B cell (primary cell): ENCODE measurements at places on chromosomes 1 and 21.

- no peak for DNase-seq
These were observed 184.0 kb downstream of the CDC7 start for GRCh38 chr1:91684481-91685196.

DNA sequence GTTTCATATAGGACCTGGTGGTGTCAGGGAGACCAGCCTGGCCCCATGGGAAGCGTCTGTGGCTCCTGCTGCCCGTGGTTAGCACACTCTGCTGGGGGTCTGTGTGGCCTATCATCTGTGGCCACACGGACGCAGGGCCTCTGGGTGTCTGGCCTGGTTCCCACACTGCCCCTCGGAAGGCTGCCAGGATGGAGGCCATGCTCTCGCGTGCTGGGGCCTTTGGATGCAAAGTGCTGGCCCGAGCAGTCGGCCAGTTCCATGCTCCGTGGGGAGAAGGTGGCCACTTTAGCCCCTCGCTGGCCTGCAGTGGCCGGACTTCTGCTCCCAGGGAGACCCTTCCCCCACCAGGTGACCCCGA, 20.8 kb upstream of the LRRC3 start:
- DNase-seq = no peak

DNA sequence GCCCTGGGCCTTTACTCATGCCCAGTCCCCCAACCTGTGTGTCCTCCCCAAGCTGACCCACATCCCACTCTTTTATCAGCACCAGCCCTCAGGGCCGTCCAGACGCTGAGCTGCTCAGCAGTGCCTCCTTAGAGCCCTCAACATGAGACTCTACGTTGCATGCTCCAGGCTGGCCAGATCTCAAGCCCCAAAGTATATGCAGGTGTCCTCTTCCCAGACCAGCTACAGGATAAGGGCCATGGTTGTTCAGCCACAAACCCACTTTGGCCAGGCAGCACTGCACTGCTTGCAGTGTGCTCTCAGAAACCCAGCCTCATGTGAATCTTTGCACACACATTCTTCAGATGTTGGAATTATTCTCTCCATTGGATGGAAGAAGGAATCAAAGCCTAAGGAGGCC, 6.0 kb downstream of the CITED4 start:
- DNase-seq = no peak

- no peak for DNase-seq
These were observed 21.3 kb downstream of the OVAAL start for GRCh38 chr1:180579961-180580611.

- no peak for DNase-seq
These were observed 319.0 kb downstream of the HHAT start for GRCh38 chr1:210647406-210648333.

DNA sequence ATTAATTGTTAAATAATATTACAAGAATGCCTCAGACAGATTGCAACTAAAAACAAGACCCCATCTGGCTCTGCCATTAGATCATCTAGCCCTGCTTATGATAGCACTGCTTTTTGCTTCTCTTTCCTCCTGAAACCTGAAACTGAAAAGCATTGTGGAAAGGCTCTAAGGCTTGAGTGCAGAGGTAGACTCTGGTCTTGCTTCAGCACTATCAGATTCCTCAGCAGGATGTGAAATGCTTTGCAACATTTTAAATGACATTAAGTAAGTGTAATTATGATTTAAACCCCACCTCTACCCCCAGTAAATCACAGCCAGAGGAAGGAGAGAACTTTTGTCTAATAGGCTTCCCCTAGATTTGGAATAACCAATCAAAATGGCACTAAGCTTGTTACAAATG, 32.9 kb downstream of the PHC2 start:
- no peak for DNase-seq

DNA sequence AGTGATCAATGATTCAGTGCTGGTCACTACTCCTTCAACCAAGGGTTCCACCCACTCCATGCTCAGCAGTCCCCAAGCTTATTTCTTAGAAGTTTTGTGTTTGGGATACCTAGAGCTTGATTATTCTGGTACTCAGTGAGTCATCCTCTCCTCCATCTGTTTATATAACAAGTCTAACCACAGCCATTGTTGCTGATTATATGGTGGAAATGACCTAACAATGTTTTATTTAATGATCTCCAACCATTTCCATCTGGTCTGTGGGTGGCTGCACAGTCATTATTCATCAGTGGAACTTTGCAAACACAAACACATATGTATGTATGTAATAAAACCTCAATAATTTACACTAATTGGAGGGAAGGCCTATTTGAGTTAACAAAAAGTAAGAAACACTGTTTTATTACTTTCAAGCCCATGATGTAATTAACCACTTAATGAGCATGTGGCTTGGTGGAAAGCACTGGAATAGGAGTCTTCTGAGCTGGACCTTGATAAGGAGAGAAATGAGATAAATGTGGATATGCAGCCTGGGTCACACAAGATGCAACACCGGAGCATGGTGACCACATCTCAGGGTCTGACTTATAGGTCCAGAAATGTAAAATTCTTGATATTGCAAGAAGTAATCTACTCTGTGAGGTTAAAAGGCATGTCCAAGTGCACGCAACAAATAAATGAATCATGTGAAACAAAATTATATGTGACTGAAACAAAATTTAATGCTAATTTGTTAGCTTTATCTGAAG, 99.0 kb upstream of the WLS start:
- no peak for DNase-seq

DNA sequence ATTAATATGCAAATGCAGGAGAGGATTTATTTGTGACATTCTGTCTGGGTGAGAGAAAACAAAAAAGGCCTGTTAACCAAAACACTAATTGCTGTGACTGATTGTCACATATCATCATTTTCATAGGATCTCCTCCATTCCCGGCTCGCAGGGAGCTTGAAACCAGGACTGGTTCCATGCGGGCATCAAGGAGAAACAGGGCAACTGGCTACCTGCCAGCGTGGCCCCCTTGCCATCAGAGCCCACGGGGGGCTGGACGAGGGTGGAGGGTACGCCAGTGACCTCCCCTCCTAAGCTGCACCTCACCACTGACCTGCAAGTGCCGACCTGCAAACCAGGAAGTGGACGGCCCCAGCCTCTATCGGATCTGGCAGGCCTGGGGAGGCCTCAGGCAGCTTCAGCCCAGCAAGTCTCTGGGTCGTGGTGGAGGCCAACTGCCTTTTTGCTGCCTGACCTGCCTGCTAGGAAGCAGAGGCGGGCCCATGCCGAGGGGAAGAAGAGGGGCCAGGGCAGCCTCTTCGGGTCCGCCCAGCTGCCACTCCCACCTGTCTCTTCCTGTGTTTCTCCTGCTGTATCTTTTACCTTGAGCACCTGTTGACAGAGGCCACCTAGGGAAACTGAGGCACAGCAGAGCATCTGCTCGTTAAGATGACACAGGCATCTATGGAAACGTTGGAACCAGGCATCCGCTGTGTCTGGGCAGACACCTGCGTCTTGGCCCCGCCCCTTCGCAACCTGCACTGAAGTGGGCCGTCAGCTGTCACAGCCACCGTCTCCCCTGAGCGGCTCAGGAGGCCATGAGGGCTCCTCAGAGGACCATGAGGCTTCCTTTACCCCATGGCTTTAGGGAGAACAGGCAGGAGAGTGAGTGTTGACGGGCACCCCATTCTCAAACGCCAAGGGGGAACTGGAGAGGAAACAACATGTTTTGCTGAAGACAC, 74.8 kb downstream of the CASZ1 start:
- DNase-seq = no peak

- no peak for DNase-seq
These were observed 49.6 kb downstream of the KCNK2 start for GRCh38 chr1:215132156-215132555.

DNA sequence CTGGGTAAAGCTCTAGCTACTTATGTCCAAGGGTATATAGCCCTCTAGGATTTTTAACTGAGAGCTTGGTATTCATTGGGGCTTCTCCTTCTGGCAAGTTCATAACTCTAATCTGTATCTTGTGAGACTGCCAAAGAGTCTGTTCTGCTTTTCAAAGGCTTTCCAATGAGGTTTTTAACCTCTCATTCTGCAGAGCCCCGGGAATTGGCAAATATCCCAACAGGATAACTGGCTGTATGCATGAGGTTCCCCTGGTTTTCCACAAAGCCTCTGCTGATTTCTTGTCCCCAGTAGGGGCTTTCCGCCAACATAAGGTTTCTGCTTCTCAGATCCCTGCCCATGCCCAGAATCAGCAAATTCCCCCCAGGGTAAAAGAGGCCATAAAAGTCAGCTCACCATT, 40.9 kb downstream of the RPL5 start:
- no peak for DNase-seq

- no peak for DNase-seq
These were observed 9.9 kb upstream of the TARS2 start for GRCh38 chr1:150477320-150477719.

DNA sequence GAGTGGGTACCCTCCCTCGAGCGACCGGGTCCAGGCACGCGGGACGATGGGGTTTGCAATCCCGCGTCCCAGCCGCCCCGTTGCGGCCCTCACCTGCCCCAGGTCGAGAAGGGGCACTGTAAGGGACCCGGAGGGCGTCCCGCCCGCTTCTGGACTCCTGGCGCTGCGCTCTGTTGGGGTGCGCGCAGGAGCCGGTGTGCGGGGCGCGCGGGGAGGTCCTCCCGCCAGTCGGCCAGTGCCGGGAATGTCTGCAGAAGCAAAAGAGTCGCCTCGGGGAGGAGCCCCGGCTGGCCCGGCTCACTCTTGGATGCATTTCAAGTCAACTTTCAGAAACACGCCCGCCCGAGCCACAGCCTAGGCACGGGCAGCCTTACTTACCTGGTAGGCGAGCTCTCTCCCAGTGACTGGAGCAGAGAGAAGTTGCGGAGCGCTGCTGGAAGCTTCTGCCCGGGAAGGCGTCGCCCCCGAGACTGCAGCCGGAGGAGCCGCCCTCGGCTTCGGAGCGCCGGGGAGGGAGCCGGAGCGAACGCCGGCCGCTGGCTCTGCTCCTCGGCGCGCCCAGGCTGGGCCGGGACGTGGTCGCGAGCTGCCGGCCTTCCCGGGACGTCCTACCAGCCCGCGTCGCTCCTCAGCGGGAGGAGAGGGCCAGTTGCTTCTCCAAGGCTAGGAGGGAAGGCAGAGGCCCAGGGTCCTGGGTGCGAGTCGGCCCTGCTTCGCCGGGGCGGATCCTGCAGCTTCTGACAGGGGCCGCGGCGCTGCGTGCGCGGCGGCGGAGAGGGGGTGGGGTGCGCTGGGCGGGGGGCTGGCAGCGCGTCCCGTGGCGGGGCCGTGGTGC, at the start of gene LMX1A:
LMX1A (minus strand) TSS at position 739 of the 835 bp plus-strand sequence. CDS start 1,156 bp downstream, outside the sequence.
- no peak for DNase-seq

- DNase-seq = no peak
These were observed 40.0 kb downstream of the PDC start for GRCh38 chr1:186420923-186421322.

GRCh38 chr1:36365381-36365780, 20.3 kb downstream of the STK40 start:
- DNase-seq = no peak

- no peak for DNase-seq
These were observed 104.0 kb downstream of the PDE4B start for GRCh38 chr1:65896721-65897120.

GRCh38 chr1:117740496-117740895, 134.6 kb downstream of the TENT5C start:
- no peak for DNase-seq

GRCh38 chr21:42676808-42677207, 23.4 kb downstream of the PDE9A start:
- no peak for DNase-seq

GRCh38 chr1:185531838-185532237, 202.4 kb upstream of the HMCN1 start:
- DNase-seq = no peak

GRCh38 chr1:47298025-47298699, 15.8 kb downstream of the STIL start:
- DNase-seq = no peak

- no peak for DNase-seq
These were observed 287.2 kb upstream of the NRIP1 start for GRCh38 chr21:15352009-15352408.

GRCh38 chr1:15008783-15009729, 144.5 kb upstream of the TMEM51 start:
- no peak for DNase-seq

GRCh38 chr1:67627906-67628305, 57.1 kb upstream of the GADD45A start:
- DNase-seq = no peak

DNA sequence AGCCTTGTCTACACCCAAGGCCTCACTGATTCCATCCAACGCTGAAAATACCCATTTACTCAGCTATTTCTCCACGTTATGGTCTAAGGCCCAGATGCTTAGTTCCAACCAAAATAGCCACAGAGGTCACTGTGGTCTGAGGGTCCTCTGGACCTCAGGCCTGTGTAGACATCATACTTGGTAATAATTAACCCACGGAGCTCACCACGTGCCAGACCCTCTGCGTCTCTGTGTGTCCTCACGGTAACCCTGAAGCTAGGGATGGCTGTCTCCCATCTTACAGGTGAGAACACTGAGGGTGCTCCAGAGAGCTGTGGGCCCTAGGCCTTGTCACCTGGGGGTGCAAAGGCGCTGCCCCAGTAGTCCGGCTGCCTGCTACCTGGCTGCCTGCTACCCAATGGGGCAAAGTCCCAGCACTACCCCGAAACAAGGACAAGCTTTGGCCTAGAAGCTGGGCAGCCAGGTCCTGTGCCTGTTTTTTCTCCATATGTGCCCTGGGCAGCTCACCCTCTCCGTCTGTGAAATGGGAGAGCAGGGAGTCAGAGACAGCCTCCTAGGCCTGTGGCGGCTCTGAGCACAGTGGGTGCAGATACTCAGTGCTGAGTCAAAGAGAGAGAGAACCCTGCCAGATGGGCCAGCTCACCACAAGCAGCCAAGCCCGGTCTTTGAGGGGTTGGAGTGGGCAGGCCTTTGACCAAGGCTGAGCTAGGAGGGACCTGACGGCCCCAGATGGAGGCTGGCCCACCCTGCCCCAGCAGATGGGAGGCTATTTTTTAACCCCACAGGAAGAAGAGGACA, 17.0 kb upstream of the RUNX3 start:
- peak; percentile 23 for DNase-seq

DNA sequence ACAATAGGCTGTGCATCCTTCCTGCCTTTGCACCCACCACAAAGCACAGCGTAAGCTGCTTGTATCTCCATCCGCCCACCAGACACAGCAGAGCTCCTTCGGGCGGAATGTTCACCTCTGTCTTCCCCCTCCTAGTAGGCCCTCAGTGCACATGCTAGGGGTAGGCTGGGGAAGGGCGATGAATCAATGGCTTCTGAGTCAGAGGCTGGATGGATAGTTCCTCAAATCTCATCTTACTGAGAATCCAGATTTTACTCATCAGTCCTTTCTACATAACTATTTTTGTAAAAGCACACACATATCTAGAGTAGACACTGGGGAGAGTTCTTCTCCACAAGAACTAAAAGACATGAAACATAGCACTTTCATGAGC, 73.8 kb downstream of the BCAR3 start:
- no peak for DNase-seq

- DNase-seq = no peak
These were observed 37.4 kb upstream of the SLC30A1 start for GRCh38 chr1:211616231-211616964.

GRCh38 chr21:42663860-42664535, 10.6 kb downstream of the PDE9A start:
- DNase-seq = no peak

GRCh38 chr1:3129133-3129490, 60.1 kb downstream of the PRDM16 start:
- DNase-seq = no peak
